CD4-positive, alpha-beta T cell treated with Interleukin-2 at 100 ng/mL for 4 hours (primary cell): ENCODE measurements at places on chromosomes 13 and 19.

DNA sequence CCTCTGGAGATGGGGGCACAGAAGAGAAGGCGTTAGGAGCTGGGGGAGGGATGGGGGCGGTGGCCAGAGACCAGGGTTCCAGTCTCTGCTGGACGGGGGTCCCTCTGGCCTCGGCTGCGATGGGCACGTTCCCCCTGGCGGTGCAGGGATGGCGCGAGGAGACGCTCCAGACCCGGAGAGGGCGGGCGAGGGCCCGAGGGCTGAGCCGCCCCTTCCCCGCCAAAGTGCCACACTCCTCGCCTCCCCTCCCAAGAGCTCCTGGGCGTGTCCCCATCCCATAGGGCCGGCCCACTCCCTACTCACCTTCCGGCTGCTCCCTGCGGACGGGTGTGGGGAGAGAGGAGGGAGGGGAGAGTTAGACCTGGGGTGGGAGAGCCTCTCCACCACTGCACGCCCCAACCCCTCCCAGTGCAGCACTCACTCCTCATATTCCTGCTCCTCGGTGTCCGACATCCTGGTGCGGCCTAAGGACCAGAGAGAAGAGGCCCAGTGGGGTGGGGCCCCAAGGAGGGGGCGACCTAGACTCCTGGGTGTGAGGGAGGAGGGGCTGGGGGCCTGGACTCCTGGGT lies 2.2 kb downstream of the TNNT1 start:
- no peak for DNase-seq

DNA sequence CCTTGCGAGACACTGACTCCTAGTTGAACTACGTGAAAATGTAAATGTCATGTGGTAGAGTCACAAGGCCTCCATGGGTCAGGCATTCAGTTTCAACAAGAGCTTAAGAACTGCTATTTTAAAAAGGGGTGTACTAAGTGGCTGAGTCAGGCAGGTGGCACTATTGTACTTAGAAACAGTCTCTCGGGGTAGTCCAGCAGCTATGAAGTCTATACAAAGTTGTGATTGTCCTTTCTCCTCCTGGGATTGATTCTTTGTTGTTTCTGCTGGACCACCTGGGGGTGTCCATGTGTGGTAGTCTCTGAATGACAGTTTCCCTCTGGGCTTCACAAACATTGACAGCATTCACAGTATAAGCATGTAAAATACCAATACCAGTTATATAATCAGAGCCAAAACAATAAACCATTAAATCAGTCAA lies 33.0 kb downstream of the UGGT2 start:
- no peak for DNase-seq

- DNase-seq: no peak
These were observed 1556.6 kb upstream of the PRR20A start for GRCh38 chr13:55583953-55584593.

DNA sequence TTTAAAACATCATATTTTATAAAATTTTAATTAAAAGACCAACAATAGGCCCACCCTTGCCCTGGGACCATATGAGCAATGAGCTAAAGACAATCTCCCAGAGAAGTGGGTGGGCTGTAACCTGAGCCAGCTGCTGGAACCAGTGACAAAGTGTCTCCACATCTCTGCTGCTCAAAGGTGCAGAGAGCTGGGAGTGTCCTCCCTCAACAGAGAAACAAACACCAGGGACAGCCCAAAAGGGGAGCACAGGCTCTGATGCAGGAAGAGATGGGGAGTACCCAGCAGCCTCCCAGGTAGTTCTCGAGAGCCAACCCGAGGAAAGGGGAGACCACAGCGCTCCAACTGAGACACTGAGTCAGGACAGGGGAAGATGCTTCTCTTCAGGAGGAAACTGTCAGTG lies 39.1 kb downstream of the DOCK9 start:
- DNase-seq: no peak

- no peak for DNase-seq
These were observed 1021.5 kb downstream of the PCDH9 start for GRCh38 chr13:66208589-66208988.

DNA sequence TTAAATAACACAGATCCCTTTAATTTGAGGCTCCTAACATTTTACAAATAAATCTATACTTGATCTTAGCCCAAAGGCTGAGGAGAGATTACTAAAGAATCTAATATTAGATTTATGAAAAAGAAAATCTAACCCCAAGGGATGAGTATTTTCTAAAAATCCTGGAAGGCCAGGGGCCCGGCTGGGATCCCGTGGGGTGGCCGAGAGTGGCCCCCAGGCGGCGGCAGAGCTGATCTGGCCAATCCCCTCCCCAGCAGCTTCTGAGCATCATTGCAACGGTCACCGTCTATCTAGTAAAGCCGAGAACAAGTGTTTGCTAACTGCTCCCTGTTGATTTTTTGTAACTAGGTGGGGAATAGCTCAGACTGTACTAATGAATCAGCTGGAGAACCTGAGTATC lies 37.5 kb downstream of the ADPRHL1 start:
- DNase-seq: no peak

DNA sequence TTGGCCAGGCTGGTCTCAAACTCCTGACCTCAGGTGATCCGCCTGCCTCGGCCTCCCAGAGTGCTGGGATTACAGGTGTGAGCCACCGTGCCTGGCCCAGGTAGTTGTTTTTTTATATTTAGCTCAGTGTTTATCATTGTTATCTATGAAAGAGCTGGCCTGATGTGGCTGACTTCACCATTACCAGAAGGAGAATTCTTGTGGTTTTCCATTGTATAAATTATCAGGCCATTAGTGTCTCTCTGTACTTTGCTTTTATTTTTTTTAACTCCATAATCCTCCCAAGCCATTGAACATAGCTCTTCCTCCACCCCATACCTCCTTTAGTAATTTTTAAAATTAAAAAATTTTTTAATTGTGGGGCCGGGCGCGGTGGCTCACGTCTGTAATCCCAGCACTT lies 24.2 kb downstream of the CERS4 start:
- DNase-seq: no peak

DNA sequence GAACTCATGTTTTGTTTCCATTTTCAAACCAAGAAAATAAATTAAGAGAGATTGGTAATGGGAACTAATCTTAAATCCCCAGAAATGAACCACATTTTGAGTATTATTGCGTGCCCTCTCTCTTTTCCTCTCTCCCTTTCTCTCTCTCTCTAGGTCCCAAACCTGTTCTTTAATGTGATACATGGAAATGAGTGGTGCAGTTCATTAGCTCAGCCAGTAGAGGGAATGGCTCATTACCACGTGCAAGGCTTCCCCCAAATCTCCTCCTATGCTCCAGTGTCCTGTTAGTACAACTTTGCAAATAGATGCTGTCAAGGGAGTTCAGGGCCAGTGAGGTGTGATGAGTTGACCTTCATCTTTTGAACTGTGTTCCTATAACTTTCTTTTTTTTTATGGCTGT lies 178.4 kb downstream of the FGF9 start:
- peak; percentile 36 for DNase-seq

GRCh38 chr19:32294871-32295438 lies 50.5 kb upstream of the ZNF507 start:
- DNase-seq: no peak

DNA sequence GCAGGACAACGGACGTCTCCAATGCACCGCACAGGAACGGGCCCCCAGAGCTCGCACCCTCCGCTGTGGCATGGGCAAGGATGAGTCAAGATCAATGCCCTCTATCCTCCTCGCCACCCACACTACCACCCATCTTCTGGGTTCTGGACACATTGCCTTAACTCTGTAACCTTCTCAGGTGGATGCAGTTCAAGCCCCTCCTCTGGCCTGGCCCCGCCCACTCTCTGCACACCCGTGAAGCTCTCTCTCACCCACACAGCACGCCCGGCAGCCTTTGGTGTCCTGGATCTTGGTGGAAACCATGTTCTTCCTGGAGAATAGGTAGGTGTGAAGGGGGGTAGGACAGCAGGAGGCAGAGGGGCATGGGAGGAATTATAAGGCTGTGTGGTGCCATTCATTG lies 20.7 kb downstream of the MAP4K1 start:
- DNase-seq: no peak

DNA sequence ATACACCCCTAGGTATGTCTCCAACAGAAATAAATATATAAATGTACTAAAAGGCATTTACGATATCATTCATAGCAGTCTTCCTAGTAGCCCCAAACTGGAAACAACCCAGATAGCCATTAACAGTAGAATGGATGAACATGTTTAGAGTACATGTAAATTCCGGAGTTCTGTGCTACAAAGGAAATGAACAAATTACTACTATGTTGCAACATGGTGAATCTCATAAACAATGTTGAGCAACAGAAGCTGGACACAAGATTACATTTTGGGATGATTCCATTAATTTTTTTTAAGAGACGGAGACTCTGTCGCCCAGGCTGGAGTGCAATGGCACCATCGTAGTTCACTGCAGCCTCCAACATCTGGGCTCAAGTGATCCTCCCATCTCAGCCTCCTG lies 5.9 kb upstream of the SLC7A10 start:
- DNase-seq: no peak

- DNase-seq: no peak
These were observed 9.9 kb downstream of the DNM2 start for GRCh38 chr19:10727685-10728201.

DNA sequence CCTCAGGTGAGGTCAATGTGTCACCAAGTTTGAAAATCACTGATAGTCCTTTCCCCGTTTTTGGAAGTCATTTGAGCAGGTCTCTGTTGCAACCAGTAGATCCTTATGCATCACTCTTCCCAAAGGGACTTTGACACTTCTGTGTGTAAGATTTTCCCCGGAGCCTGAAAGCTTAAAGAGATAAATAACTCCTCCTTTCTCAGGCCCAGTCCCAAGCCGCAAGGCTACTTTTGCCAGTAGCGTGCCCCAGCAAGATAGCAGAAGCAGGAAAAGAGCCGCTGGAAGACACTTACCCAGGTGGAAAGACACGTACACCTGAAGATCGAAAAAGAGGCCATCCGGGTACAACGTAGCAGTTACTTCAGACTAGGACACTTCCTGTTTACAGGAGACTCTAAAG lies 106.9 kb downstream of the CYSLTR2 start:
- DNase-seq: no peak

DNA sequence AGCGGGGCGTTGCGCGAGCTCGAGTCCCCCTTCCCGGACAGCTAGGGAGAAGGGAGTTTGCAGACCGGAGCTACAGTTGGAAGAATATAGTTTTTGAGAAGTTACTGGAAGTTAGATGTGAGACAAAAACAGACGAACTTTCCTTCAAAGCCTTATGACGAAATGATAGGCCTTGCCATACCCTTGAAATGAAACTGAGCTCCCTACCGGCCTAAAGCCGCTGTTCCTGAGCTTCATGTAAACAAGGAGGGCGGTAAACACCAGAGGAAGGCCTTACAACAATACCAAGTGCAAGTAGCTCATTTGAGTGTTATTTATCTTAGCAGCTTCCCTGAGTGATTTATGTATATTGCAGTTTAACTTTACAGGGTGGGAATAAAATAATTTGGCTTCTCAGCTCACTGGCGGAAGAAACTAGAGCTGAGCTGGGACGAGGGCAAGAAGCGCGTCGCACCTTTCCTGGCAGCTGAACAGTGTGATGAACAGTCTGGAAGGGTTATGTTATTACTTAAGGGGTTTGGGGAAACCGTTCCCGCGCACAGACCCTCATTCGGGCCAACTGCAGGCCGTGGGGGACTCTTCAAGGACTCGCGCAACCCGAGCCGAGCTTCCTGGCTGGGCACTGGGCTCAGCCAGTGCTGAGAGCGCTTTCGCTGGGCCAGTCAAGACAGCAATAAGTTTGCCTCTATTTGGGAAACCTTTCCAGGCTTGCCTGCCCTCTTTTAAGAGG lies 111.2 kb downstream of the KCNRG start:
- peak; percentile 48 for DNase-seq

- no peak for DNase-seq
These were observed 29.8 kb upstream of the ZNF83 start for GRCh38 chr19:52667972-52668371.

DNA sequence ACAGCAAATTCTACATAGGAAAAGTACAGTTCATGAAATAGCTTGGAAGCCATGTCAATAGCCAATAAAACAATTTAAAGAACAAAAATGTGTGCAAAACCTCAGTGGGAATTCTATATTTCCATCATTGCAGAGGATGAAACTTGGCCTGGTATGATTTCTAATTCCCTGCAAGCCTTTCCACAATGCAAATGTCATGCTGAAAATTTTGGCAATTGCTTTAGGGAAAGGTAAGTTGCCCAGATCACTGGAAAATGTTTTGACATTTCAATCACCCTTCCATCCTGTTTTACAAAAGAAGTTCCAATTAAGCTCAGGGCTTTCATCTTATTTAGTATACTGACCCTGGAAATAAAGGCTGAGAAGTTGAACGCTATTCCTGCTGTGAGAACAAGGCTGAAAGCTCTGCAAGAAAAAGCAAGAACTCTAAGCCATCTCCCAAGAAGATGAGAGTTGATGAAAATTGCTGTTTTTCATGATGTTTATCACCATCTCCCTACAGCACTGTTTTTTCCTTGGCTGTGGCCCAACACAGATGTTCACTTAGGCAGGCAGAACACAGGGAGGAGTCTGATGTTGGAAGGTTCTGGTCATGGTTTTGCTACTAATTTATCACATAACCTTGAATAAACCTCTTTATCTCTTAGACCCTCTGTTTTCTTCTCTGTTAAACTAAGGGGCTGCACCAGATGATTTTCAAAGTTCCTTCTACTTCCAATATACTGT lies 263.7 kb downstream of the KCTD12 start:
- no peak for DNase-seq

GRCh38 chr13:50910485-50910805 lies 854 bp downstream of the RNASEH2B start:
- DNase-seq: no peak

DNA sequence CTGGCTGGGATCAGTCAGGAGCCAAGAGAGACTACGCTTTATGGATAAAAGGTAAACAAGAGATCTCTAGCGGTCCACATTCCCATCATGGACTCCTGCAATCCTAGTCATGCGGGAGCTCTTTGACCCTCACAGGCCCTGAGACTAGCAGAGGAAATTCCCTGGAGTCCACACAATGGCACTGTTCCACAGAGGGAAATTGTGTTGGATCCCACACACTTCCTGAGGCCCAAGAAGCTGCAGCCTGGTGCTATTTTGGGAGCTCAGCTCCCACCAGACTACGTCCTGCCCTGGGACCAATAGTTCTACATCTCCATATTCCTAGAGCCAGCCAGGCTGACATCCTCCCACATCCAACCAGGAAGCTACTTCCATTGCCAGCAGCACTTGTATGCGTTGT lies 2358.4 kb downstream of the PCDH9 start:
- DNase-seq: no peak

DNA sequence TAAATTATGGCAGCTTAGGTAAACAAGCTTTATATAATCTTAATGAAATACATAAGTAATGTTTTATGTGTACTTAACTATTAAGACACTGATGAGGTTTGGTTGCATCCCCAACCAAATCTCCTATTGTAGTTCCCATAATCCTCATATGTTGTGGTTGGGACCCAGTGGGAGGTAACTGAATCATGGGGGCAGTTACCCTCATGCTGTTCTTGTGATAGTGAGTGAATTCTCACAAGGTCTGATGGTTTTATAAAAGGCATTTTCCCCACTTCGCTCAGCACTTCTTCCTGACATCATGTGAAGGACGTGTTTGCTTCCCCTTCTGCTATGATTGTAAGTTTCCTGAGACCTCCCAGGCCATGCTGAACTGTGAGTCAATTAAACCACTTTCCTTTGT lies 212.7 kb downstream of the DIAPH3 start:
- no peak for DNase-seq
